Ascending aorta (tissue), 2 donors: ENCODE measurements at places on chromosomes 1 and 21.
A peak's percentile ranks its signal among the peaks of the same experiment; 100 is the strongest.

DNA sequence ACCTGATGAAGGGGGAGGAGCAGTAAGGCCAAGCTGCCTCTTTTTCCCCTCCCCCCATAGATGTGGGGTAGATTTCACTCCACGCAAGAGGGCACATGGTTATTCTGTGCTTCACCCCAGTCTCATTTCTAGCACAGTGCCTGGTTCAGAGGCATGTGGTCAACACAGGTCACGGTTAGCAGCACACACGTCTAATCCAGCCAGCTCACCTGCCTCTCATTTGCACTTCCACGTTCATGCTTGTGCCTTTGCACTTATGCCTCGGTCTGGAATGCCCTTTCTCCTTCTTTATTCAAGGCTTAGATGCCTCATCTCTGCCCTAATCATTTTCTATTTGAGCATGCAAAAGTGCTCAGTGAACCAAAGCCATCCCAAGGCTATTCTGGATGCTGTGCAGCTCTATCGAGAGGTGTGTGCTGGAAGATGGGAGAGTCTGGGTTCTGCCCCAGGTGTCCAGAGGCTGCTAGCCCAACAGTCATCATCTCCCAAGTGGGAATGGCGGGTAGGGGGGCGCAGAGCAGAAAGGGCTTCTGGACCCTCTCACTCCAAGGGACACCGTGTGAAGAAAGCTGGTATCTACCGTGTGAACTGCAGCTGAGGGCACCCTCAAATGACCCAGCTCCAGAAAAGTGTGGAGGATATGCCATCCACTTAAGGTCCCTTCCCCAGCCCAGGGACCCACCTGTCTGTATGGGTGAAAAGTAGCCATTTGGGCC lies 2.1 kb upstream of the A3GALT2 start:
- H3K4me3 ChIP-seq: no peak overlapping the region
- H3K4me1 ChIP-seq: peaks cover 9% of the 10 kb centered on the region
- peaks cover 57% of the 10 kb centered on the region for H3K36me3 ChIP-seq
- no peak overlapping the region for H3K27ac ChIP-seq
- DNase-seq: no peak
- H3K27me3 ChIP-seq: no peaks in the 10 kb centered on the region

- no peak overlapping the region for H3K27ac ChIP-seq
- H3K4me1 ChIP-seq: no peaks in the 10 kb centered on the region
- DNase-seq: no peak
Measured at GRCh38 chr1:227766015-227766634, 30.9 kb downstream of the SNAP47 start.

GRCh38 chr1:111937147-111937725 lies 52.2 kb downstream of the KCND3 start:
- H3K27me3 ChIP-seq: no peaks in the 10 kb centered on the region
- no peaks in the 10 kb centered on the region for H3K36me3 ChIP-seq
- H3K27ac ChIP-seq: peak overlapping the region; percentile 21
- no peak overlapping the region for H3K4me3 ChIP-seq

- no peaks in the 10 kb centered on the region for H3K27me3 ChIP-seq
- H3K4me1 ChIP-seq: no peaks in the 10 kb centered on the region
- DNase-seq: no peak
- H3K27ac ChIP-seq: no peak overlapping the region
- no peak overlapping the region for H3K4me3 ChIP-seq
Measured at GRCh38 chr1:75053207-75053606, 81.0 kb upstream of the LHX8 start.

DNA sequence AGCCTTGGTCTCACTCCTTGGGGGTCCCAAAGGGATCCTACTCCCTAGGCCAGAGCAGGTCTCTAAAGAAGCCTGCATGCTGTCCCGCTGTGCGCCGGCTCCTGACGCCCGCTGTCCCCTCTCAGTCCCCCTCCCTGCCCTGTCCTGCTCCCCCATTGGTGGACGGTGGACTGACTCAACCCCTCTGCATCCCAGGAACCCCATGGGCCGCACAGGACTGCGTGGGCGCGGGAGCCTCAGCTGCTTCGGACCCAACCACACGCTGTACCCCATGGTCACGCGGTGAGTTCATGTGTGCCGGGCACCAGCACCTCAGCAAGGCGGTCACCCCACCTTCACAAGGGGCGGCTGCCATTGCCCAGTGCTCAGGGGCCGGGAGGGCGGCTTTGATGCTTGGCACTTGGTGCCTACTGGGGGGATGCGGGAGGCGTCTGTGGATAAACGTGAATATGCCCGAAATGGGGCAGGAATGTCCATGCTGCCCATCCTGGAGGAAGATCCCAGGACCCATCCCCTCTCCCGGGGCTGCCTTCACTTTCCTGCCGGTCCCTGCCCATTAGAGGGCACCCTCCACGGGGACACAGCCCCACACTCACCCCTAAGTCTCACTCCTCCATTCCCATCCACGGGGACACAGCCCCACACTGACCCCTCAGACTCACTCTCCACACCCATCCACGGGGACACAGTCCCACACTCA lies 20.2 kb upstream of the LRRC3 start:
- H3K27ac ChIP-seq: no peak overlapping the region
- no peaks in the 10 kb centered on the region for H3K36me3 ChIP-seq
- no peak for DNase-seq

- no peaks in the 10 kb centered on the region for H3K27me3 ChIP-seq
- peak overlapping the region; percentile 99 for H3K4me3 ChIP-seq
- peak overlapping the region; percentile 23 for H3K27ac ChIP-seq
- H3K36me3 ChIP-seq: no peaks in the 10 kb centered on the region
- peaks cover 4% of the 10 kb centered on the region for H3K4me1 ChIP-seq
- no peak for DNase-seq
Measured at GRCh38 chr1:25433389-25434186, 2.9 kb downstream of the MACO1 start.
